ENCODE measurements at places on chromosomes 3 and 15.

GRCh38 chr3:132283916-132284405 is 33.2 kb upstream of the ACP3 start:
- DNase-seq: no peak

DNA sequence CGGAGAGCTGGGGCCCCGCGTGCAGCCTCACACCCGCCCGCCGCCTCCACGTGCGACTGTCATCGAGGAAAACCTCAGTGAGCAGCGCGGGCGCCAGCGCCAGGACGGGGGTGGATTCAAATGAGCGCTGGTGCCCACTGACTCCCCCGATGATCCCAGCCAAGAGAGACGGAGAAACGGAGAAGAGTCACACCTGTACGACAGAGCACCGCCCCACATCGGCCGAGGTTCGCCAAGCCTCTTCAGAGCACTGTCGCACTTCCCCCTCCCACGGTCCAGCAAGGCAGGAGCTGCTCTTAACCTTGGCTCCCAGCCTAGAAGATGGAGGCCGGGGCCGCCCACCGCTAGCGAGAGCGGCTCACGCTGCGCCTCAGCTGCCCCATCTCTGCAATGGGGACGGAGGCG is 130.9 kb upstream of the IQSEC1 start:
- DNase-seq: peak; percentile 25

DNA sequence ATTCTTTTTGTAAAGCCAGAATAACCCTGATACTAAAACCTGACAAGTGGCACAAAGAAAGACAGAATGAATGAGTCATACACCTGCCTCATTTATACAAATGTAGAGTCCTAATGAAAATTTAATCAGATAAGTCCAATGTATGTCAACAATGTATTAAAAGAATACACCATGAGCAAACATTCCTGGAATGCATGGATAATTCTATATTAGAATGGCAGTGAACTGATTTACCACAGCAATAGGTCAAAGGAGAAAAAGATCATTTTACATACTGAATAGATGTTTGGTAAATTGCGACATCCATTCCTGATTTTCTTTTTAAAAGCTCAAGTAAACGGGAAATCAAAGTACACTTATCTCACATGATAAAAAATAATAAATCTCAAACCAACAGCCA is 11.2 kb upstream of the LOXL1 start:
- no peak for DNase-seq

- no peak for DNase-seq
Measured at GRCh38 chr15:27414168-27414870, 443.3 kb downstream of the GABRG3 start.

- no peak for DNase-seq
Measured at GRCh38 chr3:23580096-23580713, 225.6 kb upstream of the UBE2E1 start.
